ENCODE measurements at places on chromosomes 1 and 21.

DNA sequence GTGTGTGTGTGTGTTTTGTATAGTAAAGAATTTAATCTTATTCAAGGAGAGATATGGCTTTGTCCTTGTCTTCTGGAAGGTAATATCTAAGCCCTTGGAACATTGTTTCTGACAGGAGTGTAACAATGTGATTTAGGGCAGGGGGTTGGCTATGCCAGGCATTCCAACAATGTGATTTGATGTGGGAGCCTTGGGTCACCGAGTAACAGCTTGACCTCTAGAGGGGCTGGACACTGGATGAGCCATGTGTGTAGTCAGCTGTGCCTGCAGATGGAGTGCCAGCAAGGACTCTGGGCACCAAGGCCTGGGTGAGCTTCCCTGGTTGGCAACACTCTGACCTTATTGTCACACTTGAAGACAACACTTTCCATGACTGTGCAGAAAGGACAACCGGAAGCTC, 336.1 kb upstream of the ZP4 start:
- DNase-seq: no peak

DNA sequence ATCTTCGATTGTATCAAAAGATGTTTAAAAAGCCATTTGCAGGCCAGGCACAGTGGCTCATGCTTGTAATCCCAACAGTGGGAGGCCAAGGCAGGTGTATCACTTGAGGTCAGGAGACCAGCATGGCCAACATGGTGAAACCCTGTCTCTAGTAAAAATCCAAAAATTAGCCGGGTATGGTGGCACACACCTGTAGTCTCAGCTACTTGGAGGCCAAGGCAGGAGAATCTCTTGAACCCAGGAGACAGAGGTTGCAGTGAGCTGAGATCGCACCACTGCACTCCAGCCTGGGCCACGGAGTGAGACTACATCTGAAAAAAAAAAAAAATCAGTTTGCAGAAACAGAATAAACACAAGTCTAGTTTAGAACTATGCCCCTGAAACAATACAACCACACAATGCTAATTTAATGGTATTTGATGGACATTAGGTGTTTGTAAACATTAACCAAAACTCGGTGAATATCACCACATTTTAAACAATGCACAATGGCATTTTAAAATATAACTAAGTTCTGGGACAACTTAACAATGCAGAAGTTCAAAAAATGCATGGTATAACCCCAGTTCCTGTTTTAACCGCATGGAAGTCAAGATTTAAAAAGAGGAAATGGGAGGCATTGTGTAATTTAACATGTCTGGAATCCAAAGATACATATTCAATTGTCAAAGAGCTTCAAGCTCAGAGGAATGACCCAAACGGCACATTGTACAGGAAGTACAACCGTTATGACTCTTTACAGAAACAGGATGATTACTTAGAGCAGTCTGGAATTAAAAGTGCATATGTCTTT, 7.1 kb upstream of the PTTG1IP start:
- DNase-seq: no peak

GRCh38 chr1:82086739-82087138, 286.0 kb downstream of the ADGRL2 start:
- DNase-seq: no peak

GRCh38 chr1:207031016-207031415, 1.5 kb downstream of the C1orf116 start:
- no peak for DNase-seq

GRCh38 chr21:39117440-39117970, 65.7 kb downstream of the PSMG1 start:
- DNase-seq: no peak

DNA sequence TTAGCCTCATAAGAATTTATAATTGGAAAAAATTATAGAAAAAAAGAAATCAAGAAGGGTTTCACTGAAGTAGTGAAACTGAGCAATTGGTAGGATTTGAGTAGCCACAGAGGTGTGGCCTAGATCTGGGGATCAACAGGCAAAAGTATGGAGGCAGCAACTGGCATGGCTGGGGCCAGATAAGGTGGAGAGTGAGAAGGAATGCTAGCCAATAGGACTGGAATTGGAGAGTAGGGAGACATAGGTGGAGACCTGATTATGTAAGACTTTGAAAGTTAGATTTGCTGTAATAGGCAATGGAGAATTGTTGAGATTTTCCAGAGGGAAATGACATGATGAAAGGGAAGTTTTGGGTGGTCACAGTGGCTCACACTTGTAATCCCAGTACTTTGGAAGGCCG, 24.6 kb upstream of the CGN start:
- DNase-seq: no peak

GRCh38 chr1:59999006-59999405, 72.4 kb upstream of the CYP2J2 start:
- DNase-seq: no peak

- peak; percentile 59 for DNase-seq
These were observed 15.3 kb downstream of the SRSF4 start for GRCh38 chr1:29166291-29166878.

GRCh38 chr1:7346600-7347570, 424.2 kb upstream of the VAMP3 start:
- no peak for DNase-seq

- DNase-seq: peak; percentile 49
These were observed 13.5 kb downstream of the KCNK1 start for GRCh38 chr1:233627376-233627775.

- no peak for DNase-seq
These were observed 4.9 kb downstream of the CNN3 start for GRCh38 chr1:94921977-94922376.

GRCh38 chr1:167518331-167518700, at the start of gene CD247:
Gene CD247 (minus strand): TSS chr1:167518529. CDS start chr1:167518465, 64 bp downstream.
- DNase-seq: no peak

- no peak for DNase-seq
These were observed 511.4 kb downstream of the AJAP1 start for GRCh38 chr1:5165762-5166161.

GRCh38 chr1:81605023-81605422, 195.7 kb upstream of the ADGRL2 start:
- no peak for DNase-seq

- no peak for DNase-seq
These were observed 44.0 kb downstream of the EVA1C start for GRCh38 chr21:32456497-32456918.

- peak; percentile 64 for DNase-seq
These were observed 8.7 kb downstream of the TENT5B start for GRCh38 chr1:27003745-27004470.

- DNase-seq: no peak
These were observed 151.3 kb downstream of the APP start for GRCh38 chr21:26019236-26019635.

- DNase-seq: no peak
These were observed 94.8 kb upstream of the TMPRSS15 start for GRCh38 chr21:18498431-18498830.

GRCh38 chr1:62070384-62071011, 124.2 kb upstream of the L1TD1 start:
- DNase-seq: peak; percentile 62
